NCI-H1417 treated with DMSO at 0.1 percent for 48 hours (cell line): ENCODE measurements at places on chromosomes 16 and 17.

- DNase-seq, result no peak
These were observed 326.5 kb downstream of the WWOX start for GRCh38 chr16:78425891-78426510.

DNA sequence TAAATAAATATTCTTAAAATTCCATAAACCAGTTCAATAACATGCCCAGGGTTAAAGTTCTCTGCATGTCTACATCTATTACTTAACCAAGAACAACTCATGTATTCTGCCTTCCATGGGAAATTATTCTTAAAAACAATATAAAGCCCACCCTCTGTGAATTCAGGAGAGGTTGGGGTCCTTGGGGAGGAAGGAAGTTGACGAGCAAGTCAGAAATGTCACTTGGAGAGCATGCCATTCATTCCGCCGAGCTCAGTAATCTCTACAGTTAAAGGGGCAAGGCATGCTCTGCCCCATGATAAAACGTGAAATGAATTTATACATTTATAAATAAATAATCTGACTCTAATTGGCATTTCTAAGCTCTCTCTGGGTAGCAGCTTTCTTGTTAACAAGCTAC lies 405.1 kb downstream of the TOX3 start:
- no peak for DNase-seq

- no peak for DNase-seq
These were observed 124.7 kb downstream of the BCAS3 start for GRCh38 chr17:60802377-60802776.

- no peak for DNase-seq
These were observed 673 bp upstream of the CHD9 start for GRCh38 chr16:53053967-53054669.

DNA sequence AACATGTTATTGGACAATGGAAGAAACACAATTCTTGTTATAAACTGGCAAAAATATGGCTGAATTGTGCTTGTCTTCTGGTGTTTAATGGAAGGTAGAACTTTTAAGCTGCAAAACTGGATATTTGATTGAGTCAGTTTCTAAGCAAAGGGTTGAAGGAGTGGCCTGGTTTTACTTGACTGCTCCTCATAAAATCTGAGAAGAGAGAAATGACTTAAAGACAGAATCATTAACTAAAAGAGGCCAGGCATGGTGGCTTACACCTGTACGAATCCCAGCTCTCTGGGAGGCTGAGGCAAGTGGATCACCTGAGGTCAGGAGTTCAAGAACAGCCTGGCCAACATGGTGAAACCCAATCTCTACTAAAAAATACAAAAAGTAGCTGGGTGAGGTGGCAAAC lies 770.7 kb downstream of the CDH11 start:
- no peak for DNase-seq

- DNase-seq, result no peak
These were observed 8.3 kb upstream of the SLC52A1 start for GRCh38 chr17:5043524-5043923.

GRCh38 chr16:76318565-76318964 lies 41.4 kb downstream of the CNTNAP4 start:
- no peak for DNase-seq

DNA sequence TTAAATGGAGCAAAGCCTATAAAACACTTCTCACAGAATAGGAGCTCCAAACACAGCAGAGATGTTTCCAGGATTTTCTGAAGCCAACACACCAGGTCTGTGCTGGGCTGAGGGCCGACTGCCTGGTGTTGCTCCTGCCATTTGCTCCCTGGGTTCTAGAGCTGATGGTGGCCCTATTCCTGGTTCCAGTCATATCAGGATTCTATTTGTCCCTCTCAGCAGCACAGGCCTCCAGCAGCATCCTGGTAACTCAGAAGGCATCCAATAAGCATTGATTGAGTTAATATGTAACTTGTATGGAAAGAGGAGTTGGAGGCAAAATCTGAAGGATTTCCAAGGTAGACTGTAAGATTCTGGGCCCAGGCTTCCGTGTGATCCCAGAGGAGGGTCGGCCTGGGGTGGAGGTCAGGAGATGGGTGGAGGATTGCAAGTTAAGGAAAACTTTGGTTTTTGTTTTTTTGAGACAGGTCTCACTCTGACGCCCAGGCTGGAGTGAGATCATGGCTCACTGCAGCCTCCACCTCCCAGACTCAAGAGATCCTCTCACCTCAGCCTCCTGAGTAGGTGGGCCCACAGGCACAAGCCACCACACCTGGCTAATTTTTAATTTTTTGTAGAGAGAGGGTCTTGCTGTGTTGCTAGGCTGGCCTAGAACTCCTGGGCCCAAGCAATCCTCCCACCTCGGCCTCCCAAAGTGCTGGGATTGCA lies 5.7 kb downstream of the NUPR1 start:
- no peak for DNase-seq

- DNase-seq, result no peak
These were observed 102.8 kb downstream of the SSH2 start for GRCh38 chr17:29827179-29827578.

GRCh38 chr16:51429041-51429440 lies 278.0 kb upstream of the SALL1 start:
- no peak for DNase-seq

- no peak for DNase-seq
These were observed 5.7 kb downstream of the CCDC102A start for GRCh38 chr16:57530522-57531252.

DNA sequence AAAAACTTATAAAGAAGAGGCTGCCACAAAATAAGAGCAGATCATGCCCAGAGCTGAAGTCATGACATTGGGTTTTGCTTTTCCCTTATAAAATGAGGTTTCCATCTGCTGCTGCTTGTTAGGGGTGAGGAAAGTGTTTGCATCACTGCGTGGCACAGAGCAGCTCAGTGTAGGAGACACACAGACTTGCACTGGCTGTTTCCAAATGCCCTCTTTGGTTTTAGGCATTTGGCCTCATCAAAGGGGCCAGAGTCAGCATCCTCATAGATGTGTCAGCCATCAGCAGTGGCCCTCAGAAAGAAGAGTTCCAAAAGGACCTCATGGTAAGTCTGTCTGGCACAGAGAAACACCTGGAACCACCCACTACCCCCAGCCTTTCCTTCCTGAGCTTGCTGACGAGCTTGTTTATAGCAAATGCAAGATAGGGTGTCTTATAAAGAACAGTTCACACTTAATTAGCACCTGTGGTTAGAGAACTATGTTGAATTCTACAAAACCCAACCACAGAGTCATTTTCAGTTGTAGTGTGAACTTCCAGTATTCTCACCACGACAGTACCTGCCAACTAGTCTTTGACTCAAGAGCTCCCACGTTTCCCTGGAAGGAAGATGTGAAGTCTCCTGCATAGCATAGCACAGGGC lies 17.0 kb downstream of the VWA3A start:
- DNase-seq, result no peak

DNA sequence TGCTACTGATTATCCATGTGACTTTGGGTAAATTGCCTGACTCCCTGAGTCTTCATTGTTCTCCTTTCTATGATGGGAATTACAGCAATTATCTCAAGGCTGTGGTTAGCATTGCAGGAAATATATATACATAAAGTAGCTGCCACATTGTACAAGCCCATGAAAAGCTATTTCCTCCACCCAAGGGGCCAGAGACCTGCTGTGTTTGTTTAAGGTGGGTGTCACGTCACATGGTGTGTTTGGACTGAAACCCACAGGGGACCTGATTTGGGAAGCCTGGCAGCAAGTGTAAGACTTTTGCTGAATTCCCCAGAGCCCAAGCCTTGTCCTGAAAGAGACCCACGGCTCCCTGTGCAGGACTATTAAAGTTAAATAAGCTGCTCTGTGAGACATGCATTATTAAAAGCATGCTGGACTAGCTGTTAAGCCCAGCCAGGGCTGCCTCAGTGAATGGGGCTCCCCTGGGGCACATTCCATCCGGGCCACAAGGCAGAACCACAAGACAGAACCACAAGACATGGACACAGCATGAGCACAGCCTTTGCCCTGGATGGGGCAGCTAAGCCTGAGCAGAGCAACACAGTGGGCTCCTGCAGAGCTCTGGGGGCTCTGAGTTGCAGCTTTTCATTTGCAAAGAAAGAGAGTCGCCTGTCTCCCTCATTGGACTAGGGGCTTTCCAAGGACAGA lies 148.9 kb downstream of the SPACA3 start:
- no peak for DNase-seq

DNA sequence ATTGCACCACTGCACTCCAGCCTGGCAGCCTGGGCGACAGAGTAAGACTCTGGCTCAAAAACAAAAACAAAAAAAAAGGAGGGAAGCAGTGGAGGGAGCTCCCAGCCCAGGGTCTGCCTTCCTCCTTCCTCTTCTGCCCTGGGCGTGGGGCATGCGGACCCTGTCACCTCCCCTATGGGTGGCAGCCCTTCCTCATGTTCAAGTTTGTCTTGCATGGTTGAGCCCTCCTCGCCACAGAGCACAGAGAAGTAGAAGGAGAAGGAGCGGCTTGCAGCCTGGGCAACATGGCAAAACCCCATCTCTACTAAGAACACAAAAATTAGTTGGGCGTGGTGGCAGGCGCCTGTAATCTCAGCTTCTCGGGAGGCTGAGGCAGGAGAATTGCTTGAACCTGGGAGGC lies 21.4 kb upstream of the TIMP2 start:
- DNase-seq, result no peak

- DNase-seq, result no peak
These were observed 11.2 kb downstream of the HAGH start for GRCh38 chr16:1815461-1815860.

DNA sequence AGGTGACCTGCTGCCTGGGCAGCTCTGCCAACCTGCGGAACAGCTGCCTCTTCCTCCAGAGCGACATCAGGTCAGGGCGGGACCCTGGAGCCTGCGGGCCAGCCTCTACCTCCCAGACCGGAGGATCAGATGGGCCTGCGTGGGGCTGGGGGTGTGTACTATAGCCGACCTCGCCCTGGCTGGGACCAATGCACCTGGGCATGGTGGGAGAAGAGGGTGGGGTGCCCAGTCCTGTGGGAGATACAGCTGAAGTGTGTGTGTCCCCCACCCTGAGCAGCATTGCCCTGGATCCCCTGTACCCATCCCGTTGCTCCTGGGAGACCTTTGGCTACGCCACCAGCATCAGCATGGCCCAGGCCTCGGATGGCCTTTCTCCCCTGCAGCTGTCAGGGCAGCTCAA lies 19.3 kb downstream of the CASKIN2 start:
- DNase-seq, result no peak

- DNase-seq, result no peak
These were observed 120.8 kb downstream of the CDYL2 start for GRCh38 chr16:80683646-80684045.

DNA sequence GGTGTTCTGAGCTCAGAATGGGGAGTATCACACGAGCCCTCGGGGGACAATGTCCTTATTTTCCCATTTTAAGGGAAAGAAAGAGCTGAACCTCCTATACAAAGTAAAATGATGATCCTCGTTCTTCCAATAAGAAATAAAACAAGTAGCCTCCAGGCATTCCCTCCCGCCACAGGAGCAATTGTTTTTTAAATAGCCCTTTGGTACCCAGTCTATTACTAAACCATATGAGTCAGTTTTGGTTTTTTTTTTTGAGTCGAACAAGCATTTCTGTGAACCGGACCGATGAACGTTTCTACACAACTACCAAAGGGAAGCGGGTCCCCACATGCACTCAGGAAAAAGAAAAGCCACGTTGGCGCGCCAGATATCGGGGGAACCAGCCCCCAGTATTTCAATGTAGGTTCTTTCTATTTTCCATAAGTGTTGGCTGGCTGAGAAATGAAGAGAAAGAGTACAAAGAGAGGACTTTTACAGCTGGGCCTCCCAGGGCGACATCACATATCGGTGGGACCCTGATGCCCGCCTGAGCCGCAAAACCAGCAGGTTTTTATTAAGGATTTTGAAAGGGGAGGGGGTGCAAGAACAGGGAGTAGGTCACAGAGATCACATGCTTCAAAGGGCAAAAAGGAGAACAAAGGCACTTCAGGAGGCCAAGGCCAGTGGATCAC lies 3.8 kb upstream of the DCXR start:
- no peak for DNase-seq

GRCh38 chr17:48240562-48241130 lies 133.1 kb downstream of the SNX11 start:
- DNase-seq, result no peak
